PC-9 (cell line): ENCODE measurements at places on chromosomes 1 and 21. TPM values are rescaled to one million over a fixed set of nuclear protein-coding genes. Genes with fewer than 3 reads are reported as not detected.

DNA sequence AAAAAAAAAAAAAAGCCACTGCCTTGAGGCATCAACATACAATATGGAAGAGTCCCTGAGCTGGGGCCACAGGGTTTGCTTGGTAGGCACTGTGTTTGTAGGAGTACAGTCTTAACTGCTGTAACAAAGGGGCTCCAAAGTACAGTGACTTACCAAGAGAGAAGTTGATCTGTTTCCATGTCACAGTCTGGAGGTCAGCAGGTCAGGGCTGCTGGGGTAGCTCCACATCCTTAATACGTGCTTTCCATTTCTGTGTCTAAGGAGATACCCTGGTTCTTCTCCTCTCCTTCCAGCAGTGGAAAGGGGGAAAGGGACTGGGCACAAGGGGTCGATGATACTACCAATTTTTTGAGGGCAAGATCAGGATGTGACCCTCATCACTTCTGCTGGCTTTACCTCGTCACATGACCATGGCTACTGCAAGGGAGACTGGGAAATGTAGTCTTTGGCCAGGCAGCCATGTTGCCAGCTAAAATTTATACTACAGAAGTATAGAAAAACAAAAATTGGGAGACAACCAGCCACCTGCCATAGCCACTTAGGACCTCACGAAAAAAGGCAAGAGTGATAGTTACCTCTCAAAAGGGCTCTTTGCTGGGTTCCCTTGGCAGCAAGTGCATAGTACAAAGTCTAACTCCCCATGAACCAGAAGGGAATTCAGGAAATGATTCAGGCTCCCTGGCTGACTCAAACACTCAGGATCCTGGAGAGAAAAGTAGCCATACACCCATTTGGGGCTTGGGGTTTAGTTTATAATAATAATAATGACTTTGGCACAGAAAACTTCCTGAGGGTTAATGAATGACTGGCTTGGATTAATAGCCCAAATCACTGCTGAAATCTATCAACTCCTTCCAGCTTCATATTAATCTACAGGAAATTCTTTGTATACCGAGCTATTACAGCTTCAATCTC lies 52.7 kb upstream of the ATP5PO start:
- H3K27me3 ChIP-seq = no peaks in the 10 kb centered on the region
- no peak for DNase-seq
- H3K27ac ChIP-seq = no peak overlapping the region
- no peak overlapping the region for H3K4me3 ChIP-seq
- H3K4me1 ChIP-seq = peaks cover 6% of the 10 kb centered on the region; the same call in 1 of the 2 replicates

DNA sequence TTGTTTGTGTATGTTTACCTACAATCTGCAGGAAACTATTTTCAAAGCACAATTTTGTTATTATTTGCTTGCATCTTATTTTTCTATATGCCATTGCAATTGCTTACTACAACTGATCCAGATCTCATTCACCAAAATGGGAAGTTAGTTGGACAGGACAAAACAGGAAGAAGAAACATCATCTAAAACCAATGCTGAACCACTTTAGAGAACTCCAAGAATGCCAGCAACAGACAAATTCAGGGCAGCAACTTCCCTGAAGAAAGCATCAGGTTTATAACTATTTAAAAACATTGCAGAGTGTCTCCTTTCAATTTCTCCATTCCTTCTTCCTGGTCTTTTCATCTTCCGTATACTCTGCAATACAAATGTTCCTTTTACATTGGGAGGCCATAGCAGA lies 82.4 kb upstream of the SMYD2 start:
- DNase-seq = no peak
- no peaks in the 10 kb centered on the region for H3K27me3 ChIP-seq
- H3K27ac ChIP-seq = no peak overlapping the region
- H3K4me3 ChIP-seq = no peak overlapping the region
- no peaks in the 10 kb centered on the region for H3K4me1 ChIP-seq

DNA sequence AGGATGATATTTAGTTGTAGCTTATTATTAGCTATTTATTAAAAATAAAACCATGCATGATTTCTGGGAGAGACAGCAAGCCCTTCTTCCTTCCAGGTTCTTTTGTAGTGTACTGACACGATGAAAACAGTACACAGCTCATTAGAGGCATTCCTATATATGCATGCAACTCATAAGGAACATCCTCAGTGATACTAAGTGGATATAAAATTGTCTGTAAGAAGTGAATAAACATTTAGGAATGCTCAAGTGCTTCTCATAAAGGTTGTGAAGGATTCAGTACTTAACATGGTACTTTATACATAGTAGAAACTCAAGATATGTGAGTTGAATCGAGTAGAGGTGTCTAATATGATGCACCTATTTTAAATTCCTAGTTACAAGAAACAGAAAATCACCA lies 287.7 kb downstream of the SDCCAG8 start:
- H3K4me3 ChIP-seq = no peak overlapping the region
- no peaks in the 10 kb centered on the region; the same call in 1 of the 2 replicates for H3K36me3 ChIP-seq
- no peak for DNase-seq
- H3K27ac ChIP-seq = no peak overlapping the region
- H3K27me3 ChIP-seq = no peaks in the 10 kb centered on the region
- no peaks in the 10 kb centered on the region for H3K4me1 ChIP-seq

DNA sequence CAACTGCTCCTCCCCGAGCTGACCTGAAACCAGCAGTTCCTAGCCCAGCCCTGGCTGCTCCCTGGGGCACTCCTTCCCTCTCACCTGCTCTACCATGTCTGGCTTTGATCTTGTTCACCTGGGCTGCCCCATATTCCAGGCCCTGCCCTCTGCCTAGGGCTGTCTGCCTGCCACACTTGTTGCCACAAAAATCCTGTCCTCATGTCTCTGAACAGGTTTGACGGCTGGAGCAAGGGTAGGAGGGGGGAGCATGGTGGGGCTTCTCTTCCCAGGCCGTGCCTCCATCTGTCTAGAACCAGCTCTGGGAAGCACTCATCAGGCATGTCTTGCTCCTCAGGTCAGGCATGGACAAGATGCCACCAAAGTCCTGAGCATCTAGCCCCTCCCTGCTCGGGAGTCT lies 44.3 kb upstream of the WNT2B start:
- H3K4me1 ChIP-seq = peaks cover 47% of the 10 kb centered on the region
- H3K36me3 ChIP-seq = no peaks in the 10 kb centered on the region
- H3K4me3 ChIP-seq = no peak overlapping the region
- peak; percentile 96 for DNase-seq
- H3K27ac ChIP-seq = peak overlapping the region; percentile 38

GRCh38 chr1:43786201-43786958 lies 79.0 kb downstream of the ST3GAL3 start:
- H3K4me1 ChIP-seq = peaks cover 41% of the 10 kb centered on the region
- H3K4me3 ChIP-seq = no peak overlapping the region
- DNase-seq = no peak
- no peaks in the 10 kb centered on the region for H3K36me3 ChIP-seq
- no peaks in the 10 kb centered on the region for H3K27me3 ChIP-seq

DNA sequence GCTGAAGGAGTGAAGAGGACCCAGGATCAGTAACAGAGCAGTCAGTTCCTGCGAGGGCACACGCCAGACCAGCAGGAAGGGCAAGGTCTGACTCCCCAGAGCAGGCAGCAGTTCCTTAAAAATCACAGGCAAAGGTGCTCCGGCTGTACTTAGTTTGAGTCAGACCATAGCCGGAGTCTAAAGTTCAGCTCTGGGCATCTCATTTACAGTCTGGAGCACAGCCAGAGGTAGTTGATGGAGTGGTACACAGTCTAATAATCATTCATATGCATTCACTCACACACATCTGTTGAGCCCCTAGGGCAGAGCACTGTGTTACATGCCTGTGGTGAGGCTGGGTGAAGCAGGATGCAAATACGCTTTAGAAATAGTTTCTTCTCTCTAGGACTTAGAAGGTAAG lies 7.3 kb upstream of the AMIGO1 start:
- peaks cover 17% of the 10 kb centered on the region; the same call in 1 of the 2 replicates for H3K27me3 ChIP-seq
- no peaks in the 10 kb centered on the region for H3K36me3 ChIP-seq
- DNase-seq = no peak
- H3K27ac ChIP-seq = no peak overlapping the region

DNA sequence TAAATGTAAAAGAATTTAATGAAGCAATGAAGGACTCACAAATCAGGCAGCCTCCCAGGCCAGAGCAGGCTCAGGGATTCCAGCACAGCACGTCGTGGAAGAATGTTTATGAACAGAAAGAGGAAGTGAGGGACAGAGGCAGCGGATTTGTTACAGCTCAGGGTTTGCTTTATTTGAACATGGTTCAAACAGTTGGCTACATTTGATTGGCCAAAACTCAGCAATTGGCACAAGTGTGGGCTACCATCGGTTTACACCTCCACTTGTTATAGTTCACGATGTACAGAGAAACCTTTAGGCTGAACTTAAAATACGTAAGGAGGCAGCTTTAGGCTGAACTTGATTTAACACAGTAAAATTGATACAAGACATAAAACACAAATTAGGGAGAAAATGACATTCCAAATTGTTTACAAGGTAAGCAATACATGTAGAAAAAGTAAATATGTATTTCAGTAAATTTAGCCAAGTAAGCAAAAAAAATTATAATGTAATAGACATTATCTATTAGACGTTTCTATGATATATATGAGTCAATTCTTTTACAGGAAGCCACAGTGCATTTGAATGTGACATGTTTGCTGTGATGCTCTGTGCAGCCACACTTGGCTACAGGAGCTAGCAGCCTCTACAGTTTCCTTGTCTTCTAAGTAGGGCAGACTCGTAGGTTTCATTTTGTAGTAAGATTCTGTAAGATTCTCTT lies 126.5 kb downstream of the ADSS2 start:
- no peak overlapping the region for H3K4me3 ChIP-seq
- no peaks in the 10 kb centered on the region for H3K27me3 ChIP-seq
- H3K27ac ChIP-seq = no peak overlapping the region
- DNase-seq = no peak
- H3K36me3 ChIP-seq = no peaks in the 10 kb centered on the region

- peaks cover 35% of the 10 kb centered on the region for H3K4me1 ChIP-seq
- H3K27ac ChIP-seq = peak within 1 kb of the TSS; percentile 86
- no peaks in the 10 kb centered on the region for H3K27me3 ChIP-seq
- no peaks in the 10 kb centered on the region for H3K36me3 ChIP-seq
Measured at GRCh38 chr1:151839457-151840403, at the start of gene C2CD4D. TSS of gene C2CD4D (minus strand) at chr1:151839820. CDS start at chr1:151838989, 831 bp downstream.

GRCh38 chr1:95226781-95227660 lies 7.0 kb upstream of the RWDD3 start:
- no peak overlapping the region for H3K27ac ChIP-seq
- no peaks in the 10 kb centered on the region for H3K27me3 ChIP-seq
- DNase-seq = no peak
- peaks cover 15% of the 10 kb centered on the region for H3K4me1 ChIP-seq

DNA sequence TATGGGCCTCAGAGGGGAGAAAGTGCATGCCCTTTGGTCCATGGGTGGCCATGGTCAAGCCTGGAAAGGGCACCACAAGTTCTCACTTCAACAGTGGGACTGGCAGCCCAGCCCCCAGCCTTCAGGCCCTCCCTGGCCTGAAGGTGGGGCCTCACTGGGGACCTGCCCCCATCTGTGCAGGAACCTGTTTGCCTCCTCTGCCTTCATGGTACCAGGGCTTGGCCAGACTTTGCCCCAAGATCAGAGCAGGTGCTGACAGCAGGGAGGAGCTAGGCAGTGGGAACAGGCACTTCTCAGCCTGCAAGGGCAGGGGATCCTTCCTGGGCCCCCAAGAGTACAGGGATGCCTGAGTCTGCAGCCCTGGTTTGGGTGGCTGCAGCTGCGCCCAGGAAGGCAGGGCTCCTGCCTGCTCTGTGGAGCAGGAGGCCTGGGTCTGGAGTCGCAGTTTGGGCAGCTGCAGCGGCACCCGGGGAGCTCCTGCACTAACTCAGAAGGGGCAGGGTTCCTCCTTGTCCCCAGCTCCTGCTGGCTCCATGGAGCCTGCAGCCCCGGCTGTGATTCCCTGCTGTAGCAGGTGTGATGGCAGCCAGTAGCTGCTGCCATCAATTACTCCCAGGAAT lies 460.1 kb upstream of the NCAM2 start:
- DNase-seq = no peak
- H3K4me1 ChIP-seq = no peaks in the 10 kb centered on the region
- H3K27ac ChIP-seq = no peak overlapping the region
- H3K36me3 ChIP-seq = no peaks in the 10 kb centered on the region
- no peak overlapping the region for H3K4me3 ChIP-seq

Gene PLA2G5
- not detected in 2 replicates for total RNA-seq

Gene NFIA
- 26.7 and 32.8 TPM in 2 replicates for total RNA-seq

Gene TENT5C
- 3.9 and 4.3 TPM in 2 replicates for total RNA-seq

Gene LORICRIN
- total RNA-seq = not detected in 2 replicates
